ENCODE measurements at places on chromosomes 2 and 18.

- no peak for DNase-seq
Observed at GRCh38 chr2:226325526-226325925, 474.1 kb downstream of the IRS1 start.

- no peak for DNase-seq
Observed at GRCh38 chr2:226423498-226423960, 376.1 kb downstream of the IRS1 start.

DNA sequence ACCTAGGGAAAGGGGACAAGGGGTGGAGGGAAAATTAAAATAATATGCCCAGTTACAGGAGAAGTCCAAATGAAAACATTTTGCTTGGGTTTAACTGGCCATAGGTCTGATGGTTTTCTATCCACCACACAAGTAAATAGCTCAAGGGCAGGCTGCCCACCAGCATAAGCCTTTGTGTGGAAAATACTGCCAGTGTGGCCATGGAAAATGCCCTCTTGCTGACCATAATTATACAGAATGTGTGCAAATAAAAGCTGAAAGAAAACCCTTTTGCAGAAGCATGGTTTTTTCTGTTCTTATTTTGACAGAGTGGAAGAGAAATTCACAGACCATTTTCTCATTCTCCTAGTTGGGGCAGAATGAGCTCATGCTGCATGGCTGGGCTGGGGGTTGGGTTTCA lies 111.3 kb upstream of the SIX2 start:
- DNase-seq = no peak

GRCh38 chr2:11292464-11293255 lies 51.8 kb downstream of the ROCK2 start:
- DNase-seq = no peak

GRCh38 chr2:381181-381580 lies 93.3 kb upstream of the ALKAL2 start:
- DNase-seq = no peak

DNA sequence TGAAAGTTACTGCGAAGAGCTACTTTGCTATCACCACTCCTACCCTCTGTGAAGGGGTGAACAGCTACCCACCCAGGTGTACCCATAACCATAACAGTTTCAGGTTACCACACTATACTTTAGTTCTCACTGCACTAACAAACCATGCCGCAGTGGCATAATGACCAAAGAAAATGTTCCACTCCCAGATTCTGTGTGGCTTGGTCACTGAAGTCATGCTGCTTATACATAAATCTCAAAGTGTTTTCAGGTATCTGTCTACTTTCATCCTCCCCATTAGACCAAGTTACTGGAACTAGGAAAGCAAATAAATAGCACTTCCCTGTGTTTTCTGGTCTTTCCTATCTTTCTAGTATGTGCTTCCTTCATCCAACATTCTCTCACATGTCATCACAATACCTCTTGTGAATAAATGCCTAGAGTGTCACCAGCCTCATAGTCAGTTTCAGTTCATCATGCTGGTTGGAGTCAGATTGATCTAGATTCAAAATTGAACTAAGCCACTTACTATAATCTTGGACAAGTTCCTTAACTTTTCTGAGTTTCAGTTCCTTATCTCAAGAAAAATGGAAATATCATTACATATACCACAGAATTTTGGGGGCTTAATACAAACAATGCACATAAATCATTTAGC lies 293.6 kb downstream of the FSIP2 start:
- no peak for DNase-seq

DNA sequence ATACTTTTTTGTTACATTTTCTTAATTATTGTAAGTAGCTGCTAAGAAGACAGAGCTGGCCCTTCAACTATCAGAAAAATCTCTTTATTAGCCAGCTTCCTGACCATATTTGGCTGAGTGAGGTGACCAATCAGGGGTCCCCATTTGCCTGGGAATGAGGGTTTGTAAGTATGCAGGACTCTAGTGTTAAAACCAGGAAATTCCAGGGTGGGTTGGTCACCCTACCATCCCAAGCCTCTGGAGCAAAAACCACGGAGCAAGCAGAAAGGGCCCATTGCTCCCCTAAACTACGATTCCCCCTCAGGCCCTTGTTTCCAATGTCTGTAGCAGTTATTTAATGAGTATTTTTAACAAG lies 165.6 kb upstream of the NCKAP5 start:
- DNase-seq = no peak

GRCh38 chr2:105375001-105375561 lies 23.8 kb downstream of the FHL2 start:
- DNase-seq = no peak

DNA sequence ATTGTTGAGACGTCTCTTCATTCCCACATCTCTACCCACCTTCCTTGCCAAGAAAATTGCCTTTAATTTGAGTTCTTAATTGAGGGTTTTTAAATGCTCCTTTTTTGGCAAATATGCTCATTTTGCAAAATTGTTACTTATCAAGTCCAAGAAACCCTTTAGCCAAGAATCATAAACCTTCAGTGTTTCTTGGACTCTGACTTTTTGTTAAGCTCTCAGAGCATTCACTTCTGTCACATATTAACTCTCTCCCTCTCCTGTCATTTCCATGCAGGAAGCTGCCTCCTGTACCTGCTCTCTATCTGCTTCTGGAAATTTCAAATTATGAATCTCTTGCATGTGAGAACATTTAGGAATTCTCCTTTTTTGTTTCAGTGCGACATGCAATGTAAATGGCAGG lies 100.0 kb upstream of the PIEZO2 start:
- DNase-seq = no peak

DNA sequence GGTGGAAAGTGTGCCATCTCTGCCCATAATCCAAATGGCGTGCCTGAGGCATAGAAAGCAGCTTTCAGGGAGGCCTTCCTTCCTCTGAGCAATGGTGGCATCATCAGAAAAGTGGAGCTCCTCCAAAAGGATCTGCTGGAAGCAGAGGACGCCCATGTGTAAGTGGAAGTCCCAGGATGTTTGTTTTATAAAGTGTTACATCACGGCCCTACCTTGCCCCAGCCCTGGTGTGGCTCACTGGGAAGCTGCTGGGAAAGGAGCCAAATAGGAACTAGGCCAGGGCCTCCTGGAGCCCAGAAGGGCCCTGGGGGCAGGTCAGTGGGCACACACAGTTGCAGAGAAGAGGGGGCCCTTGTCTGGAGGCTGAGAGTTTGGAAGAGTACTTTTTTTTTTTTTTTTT lies 4.2 kb upstream of the ODC1 start:
- no peak for DNase-seq

GRCh38 chr2:12890066-12890465 lies 173.3 kb downstream of the TRIB2 start:
- DNase-seq = no peak

DNA sequence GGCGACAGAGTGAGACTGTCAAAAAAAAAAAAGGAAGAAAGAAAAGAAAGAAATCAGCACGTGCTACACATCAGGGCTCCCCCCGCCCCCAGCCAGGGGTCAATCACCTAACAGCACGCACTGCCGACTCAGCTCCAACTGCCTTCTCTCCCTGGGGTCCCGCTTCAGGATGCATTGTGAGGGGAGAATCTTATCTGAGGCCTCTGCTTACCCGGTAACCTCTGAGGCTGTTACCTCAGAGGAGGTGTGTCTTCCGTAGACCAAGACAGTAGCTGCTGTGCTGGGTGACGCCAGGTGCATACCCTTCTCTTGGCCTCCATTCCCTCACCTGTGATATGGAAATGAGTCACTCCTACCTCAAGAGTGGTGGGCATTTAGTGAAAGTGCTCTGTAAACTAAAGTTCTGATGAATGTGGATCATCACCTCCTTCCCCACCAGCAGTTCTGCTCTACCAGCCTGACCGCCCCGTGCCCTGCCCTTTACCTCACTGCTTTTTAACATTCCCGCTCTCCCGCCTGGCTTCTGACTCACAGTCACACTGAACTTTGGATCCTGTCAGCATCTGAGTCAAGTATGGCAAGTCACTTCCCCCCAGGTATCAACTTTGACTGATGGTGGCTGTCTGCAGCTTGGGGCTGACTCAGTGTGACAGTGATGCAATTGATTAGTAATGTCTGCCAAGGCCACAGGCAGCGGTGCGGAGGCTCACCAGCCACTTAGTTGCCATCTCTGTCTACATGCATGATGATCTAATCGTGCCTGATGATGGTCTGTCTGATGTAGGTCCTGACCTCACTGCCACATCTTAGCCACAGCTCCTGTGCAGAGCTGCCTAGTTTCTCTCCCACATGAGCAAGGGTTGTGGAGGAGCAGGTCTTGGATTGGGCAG lies 20.1 kb downstream of the ARID5A start:
- no peak for DNase-seq

DNA sequence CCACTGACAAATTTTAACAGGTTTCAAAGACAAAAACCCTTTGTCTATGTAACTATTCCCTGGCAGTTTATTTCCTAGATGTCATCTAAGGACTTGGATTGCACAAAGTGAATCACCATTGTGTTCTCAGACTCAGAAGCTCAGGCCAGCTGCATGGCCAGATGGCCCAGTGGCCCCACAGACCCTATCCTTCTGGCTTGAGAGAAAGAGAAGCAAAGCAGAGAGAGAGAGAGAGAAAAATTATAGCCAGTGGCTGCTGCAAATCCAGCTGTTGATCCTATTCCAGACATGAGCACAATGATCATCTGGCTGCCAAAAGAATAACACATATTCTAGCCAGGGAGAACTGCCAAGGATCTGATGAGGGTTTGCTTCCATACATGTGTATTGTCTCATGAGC lies 25.8 kb downstream of the CTLA4 start:
- DNase-seq = no peak

GRCh38 chr18:9404565-9405060 lies 70.0 kb downstream of the TWSG1 start:
- DNase-seq = no peak

- no peak for DNase-seq
Observed at GRCh38 chr2:88303865-88304264, 133.7 kb downstream of the THNSL2 start.

DNA sequence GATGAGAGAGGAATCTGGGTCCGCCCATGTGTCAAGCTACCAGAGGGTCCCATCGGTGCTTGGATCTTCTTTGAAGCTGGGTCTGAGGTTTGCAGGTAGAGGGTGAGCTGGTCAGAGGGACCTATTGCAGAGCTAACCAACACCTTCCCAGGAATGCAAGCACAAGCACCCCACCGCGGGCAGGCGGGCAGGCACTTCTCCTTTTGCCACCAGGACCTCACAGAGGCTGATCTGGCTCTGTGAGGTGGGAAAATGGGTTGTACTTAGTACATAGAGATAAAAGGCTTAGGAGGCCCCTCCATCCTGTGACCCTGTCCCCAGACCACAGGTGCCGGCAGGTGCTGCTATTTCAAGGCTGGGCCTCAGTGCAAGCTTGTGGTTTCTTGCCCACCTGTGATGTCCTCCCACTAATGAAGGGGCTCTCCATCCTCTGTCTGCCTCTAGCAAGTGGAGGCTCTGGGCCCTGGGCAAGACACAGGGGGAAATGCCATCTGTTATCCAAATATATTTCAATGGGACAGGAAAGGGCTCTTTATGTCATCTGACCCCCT lies 31.4 kb upstream of the IL37 start:
- no peak for DNase-seq

DNA sequence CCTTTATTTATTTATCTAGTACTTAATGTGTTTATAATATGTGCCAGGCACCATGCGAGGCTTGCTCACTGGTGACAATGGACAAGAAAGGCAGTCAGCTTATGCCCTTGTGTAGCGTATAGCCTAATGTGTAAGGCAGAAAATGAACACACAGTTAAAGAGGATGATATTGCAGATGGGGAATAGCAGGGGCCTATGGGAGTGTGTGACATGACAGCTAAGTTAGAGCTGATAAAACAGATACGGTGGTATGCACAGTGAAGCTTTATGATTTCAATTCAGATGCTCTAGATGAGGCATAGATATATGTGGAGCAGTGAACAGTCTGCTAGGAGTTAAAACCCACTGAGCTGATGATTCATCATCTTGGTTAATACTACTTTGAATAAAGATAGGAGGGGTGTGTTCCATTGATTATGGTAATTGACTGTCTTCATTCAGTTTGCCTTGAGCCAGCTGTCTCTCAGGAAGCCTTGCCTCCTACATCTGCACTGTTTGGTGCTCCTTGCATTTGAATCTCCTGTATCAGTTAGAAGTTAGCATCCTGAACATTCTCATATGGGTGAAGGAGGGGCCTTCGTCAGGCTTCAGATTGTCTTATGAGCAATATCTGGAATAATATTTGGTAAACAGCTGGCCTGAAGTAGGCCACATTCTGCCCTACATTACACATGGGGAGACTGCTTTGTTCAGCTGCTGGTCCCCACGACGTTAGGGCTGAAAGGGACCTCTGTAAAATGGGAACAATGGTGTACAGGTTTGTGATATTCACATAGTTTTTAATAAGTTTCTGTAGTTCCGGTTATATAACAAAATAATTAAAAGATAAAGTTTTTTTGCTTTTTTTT lies 13.2 kb downstream of the MAP4K4 start:
- no peak for DNase-seq

- DNase-seq = no peak
Observed at GRCh38 chr2:83017366-83018090, 1441.6 kb downstream of the SUCLG1 start.

GRCh38 chr2:236674238-236674637 lies 104.6 kb downstream of the ACKR3 start:
- DNase-seq = no peak

GRCh38 chr2:236828820-236829219 lies 256.9 kb upstream of the COPS8 start:
- DNase-seq = no peak

- DNase-seq = no peak
Observed at GRCh38 chr2:165238295-165238694, 919 bp upstream of the SCN2A start.

DNA sequence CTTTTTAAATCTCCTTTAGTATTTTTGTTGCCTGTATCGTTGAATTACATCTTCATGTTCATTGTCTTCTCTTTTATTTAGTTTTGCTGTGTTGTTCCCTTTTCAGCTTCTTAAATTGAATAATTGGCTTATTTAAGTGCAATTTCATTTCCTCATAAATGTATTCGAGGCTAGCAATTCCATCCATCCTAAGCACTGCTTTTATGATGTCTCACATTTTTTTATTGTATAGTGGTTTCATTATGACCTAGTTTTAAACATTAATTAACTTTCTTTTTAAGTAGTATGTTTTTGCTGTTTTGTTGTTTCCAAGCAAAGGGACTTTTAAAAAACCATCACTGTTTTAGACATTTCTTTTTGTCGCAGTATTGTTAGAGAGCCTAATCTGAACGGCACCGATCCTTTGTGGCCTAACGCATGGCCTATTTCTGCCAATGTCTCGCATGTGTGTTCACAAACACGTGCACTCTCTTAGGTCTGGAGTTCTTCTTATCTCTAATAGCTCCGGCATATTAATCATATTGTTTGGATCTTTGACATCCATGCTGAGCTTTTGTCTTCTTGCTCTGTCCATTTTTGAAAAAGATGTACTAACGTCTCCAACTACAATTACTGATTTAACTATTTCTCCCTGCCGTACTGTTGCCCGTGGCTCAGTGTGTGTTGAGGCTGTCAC lies 59.6 kb upstream of the ZNF516 start:
- no peak for DNase-seq

Data from esophagus squamous epithelium (tissue), 5 donors.